ENCODE measurements at places on chromosomes 1 and 21. TPM values are rescaled to one million over a fixed set of nuclear protein-coding genes. Genes with fewer than 3 reads are reported as not detected.

The CTSE gene
- not detected for total RNA-seq

The RIPK4 gene
- 0.49 TPM for total RNA-seq

The SMCP gene
- not detected for total RNA-seq

The USH2A gene
- total RNA-seq = not detected

The CFHR3 gene
- not detected for total RNA-seq

The DAB1 gene
- not detected for total RNA-seq

The LYPD8 gene
- not detected for total RNA-seq

The FAM131C gene
- not detected for total RNA-seq

- H3K27ac ChIP-seq = no peak overlapping the region
- no peak for DNase-seq
- peaks cover 6% of the 10 kb centered on the region for H3K27me3 ChIP-seq
- no peaks in the 10 kb centered on the region for H3K4me1 ChIP-seq
- no peaks in the 10 kb centered on the region for H3K36me3 ChIP-seq
These were observed 103.0 kb upstream of the ETV3 start for GRCh38 chr1:157241185-157241538.

- H3K27me3 ChIP-seq = no peaks in the 10 kb centered on the region
- peaks cover 8% of the 10 kb centered on the region for H3K4me1 ChIP-seq
- H3K4me3 ChIP-seq = no peak overlapping the region
- DNase-seq = no peak
- H3K36me3 ChIP-seq = no peaks in the 10 kb centered on the region
These were observed 161.6 kb upstream of the RAB4A start for GRCh38 chr1:229109320-229109761.

DNA sequence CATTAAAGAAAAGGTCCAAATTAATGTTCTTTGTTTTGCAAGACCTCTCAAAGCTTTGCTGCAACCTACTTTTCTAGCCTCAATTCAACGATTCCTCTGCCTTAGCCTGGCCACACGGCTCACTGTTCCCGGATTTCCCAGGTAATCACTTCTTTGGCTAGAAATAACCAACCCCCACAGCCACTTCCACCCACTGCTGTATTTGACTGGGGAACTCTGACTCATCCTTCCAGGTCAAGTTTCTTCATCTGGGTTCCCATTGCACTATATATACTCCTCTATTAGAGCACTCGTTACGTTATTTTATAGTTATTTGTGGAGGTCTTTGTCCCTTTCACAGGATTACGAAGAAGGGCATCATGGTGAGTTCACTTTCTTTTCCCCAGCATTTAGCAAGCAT lies 185.9 kb downstream of the CACNA1E start:
- H3K27ac ChIP-seq = no peak overlapping the region
- no peak for DNase-seq
- no peaks in the 10 kb centered on the region for H3K36me3 ChIP-seq
- no peaks in the 10 kb centered on the region for H3K4me1 ChIP-seq
- H3K4me3 ChIP-seq = no peak overlapping the region

DNA sequence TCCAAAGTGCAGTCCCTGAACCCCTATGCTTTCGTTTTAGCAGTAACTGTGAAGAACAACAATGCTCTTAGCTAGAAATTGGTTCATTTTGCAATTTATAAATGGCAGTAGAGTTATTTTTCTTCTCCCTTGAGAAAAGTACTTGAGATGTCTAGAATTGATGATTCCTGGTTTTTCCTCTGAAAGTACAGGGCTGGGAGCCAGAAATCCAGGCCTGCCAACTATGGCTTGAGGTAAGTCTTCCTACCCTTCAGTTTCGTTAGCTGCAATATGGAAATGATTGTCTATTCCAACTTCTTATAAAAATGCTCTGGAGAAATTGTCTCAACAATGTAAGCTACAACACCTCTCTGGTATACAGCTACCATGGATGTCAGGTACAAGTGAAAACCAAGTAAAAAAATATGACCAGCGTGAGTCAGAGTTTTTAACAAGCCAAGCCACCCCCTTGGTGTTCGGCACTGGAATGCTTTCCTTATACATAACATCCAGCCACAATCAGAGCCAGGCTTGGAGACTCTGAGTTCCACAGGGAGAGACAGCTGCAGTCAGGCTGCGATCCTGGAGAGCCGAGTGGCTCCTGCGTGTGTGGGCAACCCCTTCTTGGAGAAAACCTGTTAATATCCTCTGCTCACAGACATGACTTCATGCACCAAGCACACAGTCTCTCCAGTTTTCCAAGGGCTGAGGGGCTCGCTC lies 22.0 kb downstream of the TSPAN2 start:
- no peaks in the 10 kb centered on the region for H3K36me3 ChIP-seq
- no peaks in the 10 kb centered on the region for H3K27me3 ChIP-seq
- H3K4me1 ChIP-seq = peaks cover 54% of the 10 kb centered on the region
- H3K4me3 ChIP-seq = no peak overlapping the region

GRCh38 chr21:44384968-44385367 lies 31.5 kb downstream of the TRPM2 start:
- H3K36me3 ChIP-seq = peaks cover 17% of the 10 kb centered on the region
- no peak overlapping the region for H3K27ac ChIP-seq
- H3K27me3 ChIP-seq = no peaks in the 10 kb centered on the region
- H3K4me3 ChIP-seq = no peak overlapping the region
- no peak for DNase-seq

DNA sequence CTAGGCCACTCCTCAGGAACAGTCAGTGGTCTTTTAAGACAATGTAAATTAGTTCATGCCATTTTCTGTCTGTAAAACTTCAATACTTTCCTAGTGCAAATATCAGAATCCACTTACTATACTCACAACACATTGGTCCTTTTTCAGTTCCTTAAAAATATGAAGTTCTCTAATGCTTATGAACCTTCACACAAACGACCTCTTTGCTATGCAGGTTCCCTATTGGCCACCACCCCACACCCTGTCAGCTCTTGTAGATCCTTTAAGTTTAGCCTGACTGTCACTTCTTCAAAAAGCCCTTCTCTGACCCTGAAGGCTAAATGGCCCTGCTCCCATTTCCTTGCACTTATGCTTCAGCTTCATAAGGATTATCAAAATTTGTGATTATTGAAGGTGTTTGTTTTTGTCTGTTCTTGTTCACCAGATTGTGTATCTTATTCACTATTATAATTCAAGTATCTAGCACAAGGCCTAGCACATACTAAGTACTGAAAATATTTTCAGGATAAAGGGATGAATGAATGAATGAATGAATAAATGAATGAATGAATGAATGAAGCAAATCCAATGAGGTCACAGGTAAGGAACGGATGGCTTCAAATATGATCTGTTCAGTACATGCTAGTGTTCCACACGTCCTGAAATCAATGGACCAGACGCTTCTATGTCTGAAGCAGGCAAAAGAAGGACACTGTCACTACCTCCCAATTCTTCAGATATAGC lies 373.9 kb downstream of the VAV3 start:
- H3K4me1 ChIP-seq = peaks cover 3% of the 10 kb centered on the region
- H3K4me3 ChIP-seq = no peak overlapping the region
- H3K27ac ChIP-seq = no peak overlapping the region
- peaks cover 4% of the 10 kb centered on the region for H3K36me3 ChIP-seq
- DNase-seq = no peak
- H3K27me3 ChIP-seq = no peaks in the 10 kb centered on the region

DNA sequence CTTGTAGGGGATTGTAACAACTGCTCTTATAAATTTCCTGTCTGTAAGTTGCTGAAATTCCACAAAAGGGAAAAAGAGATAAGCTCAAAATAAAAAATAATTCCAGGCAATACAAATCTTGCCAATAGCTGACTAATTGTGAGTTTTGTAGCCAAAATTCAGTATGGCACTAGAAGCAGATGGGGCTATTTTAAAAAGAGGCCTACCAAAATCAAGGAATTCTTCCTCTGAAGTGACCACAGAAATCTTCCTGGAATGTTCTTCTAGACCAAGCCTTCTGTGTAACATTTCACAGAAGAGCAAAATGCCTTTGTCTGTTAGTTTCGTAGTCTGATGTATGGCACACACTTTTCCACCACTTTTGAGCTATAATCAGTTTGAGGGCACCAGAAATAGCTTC lies 127.6 kb downstream of the CYYR1 start:
- no peaks in the 10 kb centered on the region for H3K4me1 ChIP-seq
- H3K27me3 ChIP-seq = peaks cover 6% of the 10 kb centered on the region
- H3K4me3 ChIP-seq = no peak overlapping the region

GRCh38 chr1:34787461-34788420 lies 5.1 kb upstream of the GJA4 start:
- no peaks in the 10 kb centered on the region for H3K36me3 ChIP-seq
- no peak overlapping the region for H3K27ac ChIP-seq
- peak; percentile 37 for DNase-seq
- no peak overlapping the region for H3K4me3 ChIP-seq
- H3K4me1 ChIP-seq = peaks cover 9% of the 10 kb centered on the region
- peaks cover 23% of the 10 kb centered on the region for H3K27me3 ChIP-seq

- H3K36me3 ChIP-seq = no peaks in the 10 kb centered on the region
- no peak overlapping the region for H3K27ac ChIP-seq
- H3K4me3 ChIP-seq = no peak overlapping the region
- peak; percentile 74 for DNase-seq
- H3K27me3 ChIP-seq = peaks cover 57% of the 10 kb centered on the region
These were observed 6.9 kb downstream of the ACKR1 start for GRCh38 chr1:159211331-159212136.

DNA sequence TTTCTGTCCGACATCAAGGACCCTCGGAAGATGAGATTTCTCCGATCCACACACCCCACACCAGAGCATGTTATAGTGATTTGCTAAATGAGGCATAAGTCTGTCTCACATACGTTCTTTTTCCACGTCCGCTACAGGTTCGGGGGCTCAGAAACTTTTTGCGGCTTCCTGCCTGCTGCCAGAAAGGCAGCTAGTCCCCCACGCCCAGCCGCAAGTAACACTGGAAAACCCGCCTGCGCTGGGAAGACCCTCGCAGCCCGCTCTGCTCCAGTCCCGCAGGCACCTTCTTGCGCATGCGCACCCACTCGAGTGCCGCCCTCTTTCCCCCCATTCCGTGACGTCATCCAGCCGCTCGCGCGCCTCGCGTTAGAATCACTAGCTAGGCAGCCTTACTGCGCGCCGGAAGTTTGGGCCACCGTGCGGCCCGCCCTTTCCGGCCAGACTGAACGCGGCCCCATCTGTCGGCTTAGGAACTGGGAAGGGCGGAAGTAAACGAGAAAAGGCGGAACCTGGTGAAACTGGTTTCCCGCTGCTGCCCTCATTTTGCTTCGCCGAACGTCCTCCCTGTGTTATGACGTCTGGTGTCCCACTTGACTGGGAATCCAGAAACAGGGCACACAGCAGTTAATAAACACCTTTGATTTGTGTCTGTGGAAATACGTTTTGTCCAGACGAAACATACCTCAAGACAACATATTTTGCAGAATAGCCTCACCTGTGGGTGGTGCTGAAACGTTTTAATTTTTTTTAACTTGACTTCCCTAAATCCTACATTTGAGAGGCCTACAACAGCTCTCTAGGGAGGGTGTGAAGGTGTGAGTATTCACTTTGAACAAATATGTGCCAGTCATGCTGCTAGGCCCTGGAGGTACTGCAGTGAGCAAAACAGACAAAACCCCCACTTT lies at the start of gene C1orf74:
Gene C1orf74, minus strand, starts transcription at position 295 of the 905 bp plus-strand sequence. CDS start 925 bp downstream, outside the sequence.
- peak; percentile 100 for DNase-seq
- peaks cover 37% of the 10 kb centered on the region for H3K4me1 ChIP-seq
- peaks cover 21% of the 10 kb centered on the region for H3K36me3 ChIP-seq
- H3K4me3 ChIP-seq = peak within 1 kb of the TSS; percentile 92

DNA sequence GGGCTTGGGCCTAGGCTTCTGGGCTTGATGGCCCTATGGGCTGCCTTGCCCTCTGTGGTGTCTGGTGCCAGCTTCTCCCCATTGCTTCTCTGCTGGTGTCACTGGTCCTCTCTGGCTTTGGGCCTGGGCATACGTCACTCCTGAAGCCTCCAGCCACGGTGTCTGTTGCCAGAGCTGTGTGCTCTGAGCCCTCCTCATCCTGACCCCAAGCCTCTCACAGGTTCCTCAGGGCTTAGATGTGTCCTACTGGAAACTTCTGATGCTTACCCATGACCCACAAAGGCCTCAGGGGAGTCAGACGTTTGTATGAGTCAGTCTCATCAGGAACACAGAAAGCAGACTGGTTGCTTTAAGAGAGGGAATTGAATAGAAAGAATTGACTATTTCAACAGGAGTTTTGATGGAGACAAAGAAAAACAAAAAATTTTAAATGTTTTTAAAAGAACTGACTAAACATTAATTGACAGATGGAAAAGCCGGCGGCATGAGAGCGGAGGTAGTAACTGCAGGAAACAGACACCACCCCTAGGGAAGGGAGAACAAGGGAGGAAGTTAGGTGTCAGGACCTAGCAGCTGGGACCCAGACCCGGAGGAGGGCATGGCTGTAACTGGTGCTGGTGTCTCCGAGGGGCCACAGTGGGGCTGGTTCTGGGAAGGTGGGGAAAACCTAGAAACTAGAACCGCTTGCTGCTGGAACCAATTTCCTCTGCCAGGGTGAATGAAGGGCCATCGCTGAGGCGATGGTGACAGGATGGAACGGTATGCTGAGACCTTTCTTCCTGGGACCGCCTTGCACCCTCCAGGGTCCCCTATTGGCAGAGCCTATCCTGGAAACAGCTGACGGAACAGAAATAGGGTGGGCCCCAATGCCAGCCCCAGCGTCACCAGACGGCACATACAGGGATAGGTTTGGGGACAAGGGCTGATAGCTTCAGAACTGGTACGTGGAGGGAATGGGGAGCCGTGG lies 40.0 kb upstream of the CITED4 start:
- H3K36me3 ChIP-seq = no peaks in the 10 kb centered on the region
- no peak overlapping the region for H3K27ac ChIP-seq
- DNase-seq = no peak
- H3K4me3 ChIP-seq = no peak overlapping the region
- no peaks in the 10 kb centered on the region for H3K27me3 ChIP-seq
- peaks cover 2% of the 10 kb centered on the region for H3K4me1 ChIP-seq

GRCh38 chr1:216793973-216794372 lies 70.7 kb upstream of the ESRRG start:
- H3K4me3 ChIP-seq = no peak overlapping the region
- no peaks in the 10 kb centered on the region for H3K36me3 ChIP-seq
- no peak for DNase-seq
- H3K27me3 ChIP-seq = no peaks in the 10 kb centered on the region

DNA sequence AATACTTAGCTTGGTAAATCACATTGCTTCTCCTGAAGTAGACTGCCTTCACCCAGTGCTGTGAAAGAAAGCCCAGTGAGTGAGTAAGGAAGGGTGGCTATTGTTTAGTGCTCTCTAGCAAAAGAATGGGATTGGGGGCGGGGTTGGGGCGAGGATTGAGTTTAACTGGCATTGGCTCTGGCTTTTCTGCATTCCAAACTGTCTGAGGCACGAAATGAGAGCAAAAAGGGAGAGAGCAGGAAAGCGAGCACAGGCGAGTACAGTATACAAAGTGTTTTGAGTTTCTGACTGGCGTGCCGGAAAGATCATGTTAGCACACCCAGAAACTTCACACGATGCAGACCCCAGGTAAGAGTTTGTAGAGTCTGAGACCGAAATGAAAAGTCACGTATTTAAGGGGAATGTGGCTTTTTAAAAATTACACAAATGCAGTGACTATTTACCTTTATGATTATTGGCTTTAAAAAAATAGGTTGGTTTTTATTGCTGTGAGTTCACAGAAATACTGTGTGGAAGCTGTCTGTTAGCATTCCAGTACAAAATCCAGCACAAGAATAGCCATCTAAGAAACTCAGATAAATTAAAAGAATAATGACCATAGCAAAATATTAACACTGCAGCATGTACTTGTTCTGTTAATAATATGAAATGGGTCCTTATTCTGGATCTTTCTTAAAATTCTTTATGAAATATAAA lies 155.4 kb downstream of the CLEC20A start:
- H3K27ac ChIP-seq = no peak overlapping the region
- H3K36me3 ChIP-seq = no peaks in the 10 kb centered on the region
- H3K27me3 ChIP-seq = peaks cover 5% of the 10 kb centered on the region
- no peak for DNase-seq
- H3K4me3 ChIP-seq = no peak overlapping the region
